ENCODE measurements at places on chromosomes 12 and 14. TPM values are rescaled to one million over a fixed set of nuclear protein-coding genes. Genes with fewer than 3 reads are reported as not detected.

The MYF6 gene
- 136 TPM for total RNA-seq

The ACADS gene
- 14.1 TPM for total RNA-seq

The PRICKLE1 gene
- total RNA-seq, result 27.1 TPM

The LRCOL1 gene
- total RNA-seq, result 1.0 TPM

The CLEC7A gene
- total RNA-seq, result 2.1 TPM

The MYF5 gene
- 28.2 TPM for total RNA-seq

The SOCS4 gene
- 9.4 TPM for total RNA-seq

The TC2N gene
- total RNA-seq, result 5.7 TPM

The PKP2 gene
- total RNA-seq, result 5.2 TPM

The UNC119B gene
- 7.3 TPM for total RNA-seq

The CRACR2A gene
- total RNA-seq, result 2.1 TPM

The AMDHD1 gene
- total RNA-seq, result under 0.01 TPM

The C12orf76 gene
- total RNA-seq, result 23.0 TPM

The LRIG3 gene
- 80.9 TPM for total RNA-seq

The TIMELESS gene
- 5.2 TPM for total RNA-seq

The SLC25A47 gene
- 0.52 TPM for total RNA-seq

The TRPV4 gene
- 0.52 TPM for total RNA-seq

The DLK1 gene
- total RNA-seq, result 283 TPM

The PDZRN4 gene
- total RNA-seq, result 1.6 TPM

The TRHDE gene
- 6.8 TPM for total RNA-seq

The CLEC2A gene
- not detected for total RNA-seq

The TAS2R42 gene
- not detected for total RNA-seq

The SLC39A5 gene
- not detected for total RNA-seq

The CBX5 gene
- total RNA-seq, result 49.6 TPM

The POLE gene
- total RNA-seq, result 32.9 TPM

The CD9 gene
- total RNA-seq, result 62.6 TPM

The SLC35E3 gene
- 4.7 TPM for total RNA-seq

The CLEC4D gene
- under 0.01 TPM for total RNA-seq

The KRT82 gene
- total RNA-seq, result not detected

The RTN1 gene
- 2.6 TPM for total RNA-seq

The BICDL1 gene
- 1.0 TPM for total RNA-seq

The AMHR2 gene
- not detected for total RNA-seq

The TSHR gene
- total RNA-seq, result under 0.01 TPM

The PROX2 gene
- not detected for total RNA-seq

The CDH24 gene
- total RNA-seq, result 1.6 TPM

The KRT78 gene
- total RNA-seq, result not detected

The TBC1D30 gene
- 0.52 TPM for total RNA-seq

The POTEM gene
- total RNA-seq, result not detected

The CFAP251 gene
- 2.6 TPM for total RNA-seq

The MANSC4 gene
- not detected for total RNA-seq

The PIANP gene
- total RNA-seq, result under 0.01 TPM

The PRH2 gene
- not detected for total RNA-seq

The NUAK1 gene
- total RNA-seq, result 9.4 TPM

The CHGA gene
- 0.52 TPM for total RNA-seq

The SRRM4 gene
- total RNA-seq, result under 0.01 TPM

The CPM gene
- total RNA-seq, result 2.1 TPM

The FGF23 gene
- under 0.01 TPM for total RNA-seq

The AHNAK2 gene
- 11.5 TPM for total RNA-seq
